Central memory CD4-positive, alpha-beta T cell (primary cell): ENCODE measurements at places on chromosomes 13 and 19.

- no peak for DNase-seq
These were observed 6.7 kb downstream of the ERCC5 start for GRCh38 chr13:102852556-102852955.

DNA sequence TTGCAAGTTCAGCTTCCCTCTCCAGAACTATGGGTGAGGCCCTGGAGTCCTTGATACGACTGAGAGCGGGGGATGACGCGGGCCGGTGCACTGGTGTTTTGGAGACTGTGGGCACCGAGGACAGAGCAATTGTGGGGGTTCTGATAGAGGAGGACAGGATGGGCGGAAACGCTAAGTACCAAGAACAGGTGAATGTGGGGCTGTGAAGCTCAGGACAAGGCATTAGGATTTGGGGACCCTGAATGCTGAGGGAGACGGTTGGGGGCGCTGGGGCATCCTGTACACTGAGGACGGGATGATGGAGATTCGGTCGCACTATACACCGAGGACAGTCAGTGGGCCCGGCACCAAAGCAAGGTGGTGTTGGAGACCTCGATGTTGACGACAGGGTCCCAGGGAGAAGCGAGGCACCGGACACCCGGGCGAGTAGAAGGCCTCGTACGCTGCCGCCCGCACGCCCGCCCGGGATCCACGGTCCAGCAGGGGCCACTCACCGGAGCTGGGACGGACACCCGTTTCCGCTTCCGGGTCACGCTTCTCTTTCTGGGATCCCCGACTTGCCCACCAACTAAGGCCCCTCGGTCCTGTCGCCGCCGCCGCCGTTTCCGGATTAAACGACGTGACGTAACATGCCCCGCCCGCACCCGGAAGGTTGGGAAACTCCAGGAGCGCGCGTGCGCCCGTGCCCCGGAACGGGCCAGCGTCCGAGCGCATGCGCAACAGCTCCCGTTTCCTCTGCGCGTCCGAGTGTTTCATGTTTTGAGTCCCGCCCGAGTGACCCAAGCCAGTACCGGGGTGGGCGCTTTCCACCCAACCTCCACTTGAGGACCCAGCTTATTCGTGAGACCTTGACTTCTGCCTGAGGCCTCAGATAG, at the start of gene CHMP2A:
CHMP2A (minus strand) TSS at position 612 of the 875 bp plus-strand sequence. CDS start 893 bp downstream, outside the sequence.
- DNase-seq: peak; percentile 95

DNA sequence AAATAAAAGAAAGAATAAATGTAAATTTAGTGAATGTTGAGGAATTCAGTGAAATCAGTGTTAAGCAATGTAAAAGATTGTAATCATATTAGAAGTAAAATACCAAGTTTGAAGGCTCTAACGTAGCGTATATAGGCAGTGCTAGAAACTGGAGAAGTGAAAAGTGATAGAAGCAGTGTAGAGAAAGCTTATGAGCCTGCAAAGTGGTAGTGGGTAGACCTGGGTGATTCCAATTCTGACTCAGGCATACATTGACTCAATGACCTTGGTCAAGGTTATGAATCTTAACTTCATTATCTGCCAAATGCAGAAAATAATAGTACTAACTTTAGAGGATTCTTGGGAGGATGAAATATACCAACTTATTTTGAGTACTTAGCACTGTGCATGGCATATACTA, 4.1 kb downstream of the SLC10A2 start:
- no peak for DNase-seq

GRCh38 chr13:44108331-44108858, 228.7 kb downstream of the LACC1 start:
- no peak for DNase-seq

- no peak for DNase-seq
These were observed 417.1 kb downstream of the ITGBL1 start for GRCh38 chr13:101869553-101869952.

GRCh38 chr19:13984186-13984585, 21.9 kb downstream of the RFX1 start:
- no peak for DNase-seq

GRCh38 chr13:110057052-110057451, 249.9 kb downstream of the COL4A1 start:
- DNase-seq: no peak

GRCh38 chr13:35388441-35389355, 87.8 kb downstream of the MAB21L1 start:
- no peak for DNase-seq

DNA sequence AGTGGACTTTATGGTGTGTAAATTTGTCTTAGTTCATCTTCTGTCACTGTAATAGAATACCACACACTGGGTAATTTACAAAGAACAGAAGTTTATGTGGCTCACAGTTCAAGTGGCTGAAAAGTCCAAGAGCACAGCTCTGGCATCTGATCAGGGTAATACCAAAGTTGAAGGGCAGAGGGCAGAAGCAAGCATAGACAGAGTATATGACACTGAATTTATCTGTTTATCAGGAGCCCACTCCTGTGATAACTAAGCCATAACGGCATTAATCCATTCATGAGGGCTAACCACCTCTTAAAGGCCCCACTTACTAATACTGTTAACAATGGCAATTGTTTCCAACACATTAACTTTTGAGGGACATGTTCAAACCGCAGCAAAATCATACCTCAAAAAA, 4.0 kb upstream of the RFXAP start:
- no peak for DNase-seq

- no peak for DNase-seq
These were observed 440.9 kb downstream of the TSHZ3 start for GRCh38 chr19:30908262-30908771.

- DNase-seq: no peak
These were observed 7.6 kb downstream of the PIK3R2 start for GRCh38 chr19:18160493-18160970.

- no peak for DNase-seq
These were observed 69.4 kb upstream of the KLF12 start for GRCh38 chr13:74203576-74203975.

- no peak for DNase-seq
These were observed 14.0 kb downstream of the GPR183 start for GRCh38 chr13:99293178-99293577.

- DNase-seq: no peak
These were observed 26.9 kb downstream of the POU2F2 start for GRCh38 chr19:42105368-42105767.

GRCh38 chr19:855566-856120, 3.5 kb downstream of the ELANE start:
- no peak for DNase-seq

GRCh38 chr19:46717716-46718143, 816 bp upstream of the PRKD2 start:
- no peak for DNase-seq

DNA sequence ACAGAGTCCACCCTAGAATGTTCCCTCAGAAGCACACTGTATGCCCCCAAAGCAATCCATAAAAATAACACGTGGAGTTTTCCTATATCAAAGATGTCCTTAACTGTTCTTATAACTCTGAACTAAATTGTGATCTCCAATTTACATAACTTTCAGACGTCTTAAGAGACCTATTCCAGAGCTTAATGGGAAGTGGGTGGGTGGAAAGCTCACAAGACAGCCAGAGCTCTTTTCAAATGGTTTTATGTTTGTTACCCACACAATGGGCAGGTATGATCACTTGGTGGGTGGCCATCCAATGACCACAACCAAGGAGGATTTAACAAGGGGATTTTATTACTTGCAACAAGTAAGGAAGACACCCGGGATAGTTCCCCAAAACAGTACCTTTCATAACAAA, 81.7 kb downstream of the LRRC63 start:
- no peak for DNase-seq

GRCh38 chr13:73991384-73991783, 142.8 kb downstream of the KLF12 start:
- DNase-seq: no peak

GRCh38 chr19:19021115-19021514, 12.2 kb downstream of the SUGP2 start:
- no peak for DNase-seq

GRCh38 chr13:99071211-99071610, 93.3 kb upstream of the DOCK9 start:
- DNase-seq: no peak

DNA sequence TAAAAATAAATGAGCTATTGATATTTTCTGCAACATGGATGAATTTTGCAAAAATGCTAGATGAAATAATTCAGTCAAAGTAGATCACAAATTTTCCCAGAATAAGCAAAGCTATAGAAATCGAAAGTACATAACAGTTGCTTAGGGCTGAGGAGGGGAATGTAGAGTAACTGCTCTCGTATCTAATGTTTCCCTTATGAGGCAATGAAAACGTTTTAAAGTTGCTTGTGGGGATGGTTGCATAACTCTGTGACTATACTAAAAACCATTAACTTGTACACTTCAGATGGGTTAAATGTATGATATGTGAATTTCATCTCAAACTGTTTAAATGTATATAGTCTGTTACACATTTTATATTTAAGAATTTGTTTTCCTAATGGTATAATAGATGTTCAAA, 231.7 kb downstream of the GGACT start:
- no peak for DNase-seq

- DNase-seq: no peak
These were observed 5.7 kb upstream of the TNFSF13B start for GRCh38 chr13:108263621-108264355.

DNA sequence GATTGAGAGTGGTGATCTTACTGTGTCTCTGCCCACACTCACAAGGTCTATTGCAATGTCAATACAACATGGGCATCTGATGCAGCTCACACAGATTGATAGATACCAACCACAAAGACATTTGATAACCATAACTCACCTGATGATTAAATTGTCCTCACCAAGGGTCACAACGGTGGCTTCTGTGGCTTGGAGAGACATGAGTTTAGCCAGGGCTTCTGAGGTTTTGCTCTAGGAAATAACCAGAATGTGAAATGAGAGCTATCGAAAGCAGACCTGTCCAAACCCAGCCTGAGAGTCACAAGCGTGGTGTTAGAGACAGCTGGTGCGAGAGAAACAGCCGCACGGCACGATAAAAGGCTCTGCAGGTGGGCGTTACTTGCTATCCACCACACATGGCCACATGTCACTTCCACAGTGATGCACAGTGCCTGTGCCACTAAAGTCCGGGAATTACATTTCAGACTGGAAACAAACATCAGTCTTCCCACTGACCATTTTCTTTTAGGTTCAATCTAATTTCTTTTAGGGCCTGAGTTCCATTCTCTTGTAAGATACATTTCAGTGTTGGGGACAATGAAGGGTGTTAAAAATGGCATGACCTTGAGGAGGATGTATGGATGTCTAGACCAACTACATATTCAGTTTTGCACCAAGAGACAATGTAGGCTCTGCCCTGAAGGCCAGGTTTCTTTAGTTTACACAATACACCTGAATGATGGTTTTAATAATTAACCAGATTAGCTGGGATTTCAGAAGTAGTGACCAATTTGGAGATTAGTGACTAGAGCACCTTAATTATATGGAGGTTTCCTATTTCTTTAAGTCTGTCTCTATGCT, 53.7 kb downstream of the ATP7B start:
- no peak for DNase-seq

- peak; percentile 86 for DNase-seq
These were observed 7.3 kb downstream of the IRS2 start for GRCh38 chr13:109779074-109779473.

- DNase-seq: no peak
These were observed 217.0 kb upstream of the OBI1 start for GRCh38 chr13:78875792-78876580.

DNA sequence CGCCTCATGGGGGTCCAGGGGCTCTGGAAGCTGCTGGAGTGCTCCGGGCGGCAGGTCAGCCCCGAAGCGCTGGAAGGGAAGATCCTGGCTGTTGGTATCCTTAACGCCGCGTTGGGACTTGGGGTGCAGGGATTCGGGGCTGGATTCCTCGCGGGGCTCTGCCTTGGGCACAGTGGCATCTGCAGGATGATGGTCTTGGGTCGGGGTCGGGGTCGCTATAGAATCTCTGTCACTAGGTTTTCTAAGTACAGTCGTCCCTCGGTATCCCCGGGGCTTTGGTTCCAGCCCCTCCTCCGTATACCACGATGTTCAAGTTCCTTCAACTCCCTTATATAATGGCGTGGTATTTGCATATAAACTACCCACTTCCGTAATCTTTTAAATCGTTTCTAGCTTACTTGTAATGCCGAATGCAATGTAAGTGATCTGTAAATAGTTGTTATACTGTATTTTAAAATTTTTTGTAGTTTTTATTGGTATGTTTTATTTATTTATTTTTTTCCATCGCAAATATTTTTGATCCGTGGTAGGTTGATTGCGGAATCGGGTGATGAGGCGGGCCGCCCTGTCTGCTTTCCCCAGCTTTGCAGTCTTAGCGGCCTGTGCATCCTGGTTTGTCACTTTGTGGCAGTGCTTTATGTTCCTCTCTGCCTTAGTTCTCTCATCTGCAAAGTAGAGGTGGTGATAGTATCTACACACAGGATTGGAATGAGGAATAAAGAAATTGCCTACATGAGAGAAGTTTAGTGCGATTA, 606 bp downstream of the ERCC5 start:
- DNase-seq: peak; percentile 71

- peak; percentile 92 for DNase-seq
These were observed 6.1 kb upstream of the ADGRE5 start for GRCh38 chr19:14375055-14375581.

DNA sequence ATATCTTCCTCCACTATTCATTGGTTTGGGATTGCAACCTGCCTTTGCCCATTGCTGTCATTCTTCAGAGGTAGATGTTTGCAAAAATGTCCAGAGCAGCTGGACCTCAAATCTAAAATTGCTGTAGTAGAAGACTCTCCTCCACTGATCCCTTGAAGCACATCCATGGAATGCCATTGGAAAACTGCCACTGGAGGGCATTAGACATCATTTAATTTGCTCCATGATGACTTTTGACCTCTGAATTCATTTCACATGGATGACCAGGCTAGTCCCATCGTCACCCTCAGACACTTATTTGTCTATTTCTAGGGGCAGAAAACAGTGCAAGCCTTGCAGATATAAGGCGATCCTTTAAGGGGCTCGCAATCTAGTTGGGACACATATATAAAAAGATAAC, 33.9 kb upstream of the FLT1 start:
- DNase-seq: no peak

DNA sequence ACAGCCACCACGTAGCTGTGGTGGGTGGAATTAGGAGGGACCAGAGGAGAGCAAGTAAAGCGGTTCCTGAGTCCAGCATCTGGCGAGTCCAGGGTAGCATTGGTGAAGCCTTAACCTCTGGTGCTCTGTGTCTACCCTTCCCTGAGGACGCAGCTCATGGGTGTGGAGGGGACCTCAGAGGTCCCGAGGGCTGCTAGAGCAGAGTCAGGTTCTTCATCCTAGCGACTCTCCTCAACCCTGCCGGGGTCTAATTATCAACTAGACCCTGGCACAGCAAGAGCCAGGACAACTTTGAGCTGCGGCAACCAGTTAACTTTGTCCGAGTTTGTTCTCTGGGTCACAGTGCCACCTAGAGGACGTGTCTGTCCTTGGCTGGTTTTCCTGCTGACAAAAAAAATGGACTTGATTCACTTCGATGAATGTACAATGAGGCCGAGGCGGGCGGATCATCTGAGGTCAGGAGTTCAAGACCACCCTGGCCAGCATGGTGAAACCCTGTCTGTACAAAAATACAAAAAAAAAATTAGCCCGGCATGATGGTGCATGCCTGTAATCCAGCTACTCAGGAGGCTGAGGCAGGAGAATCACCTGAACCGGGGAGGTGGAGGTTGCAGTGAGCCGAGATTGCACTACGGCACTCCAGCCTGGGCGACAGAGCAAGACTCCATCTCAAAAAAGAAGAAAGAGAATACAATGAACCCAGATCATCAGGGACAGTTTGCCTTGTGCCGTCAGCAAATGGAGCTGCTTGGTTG, 25.0 kb downstream of the TSSK6 start:
- peak; percentile 78 for DNase-seq

GRCh38 chr13:109819874-109820273, 33.5 kb upstream of the IRS2 start:
- DNase-seq: no peak
